ENCODE measurements at places on chromosomes 5 and 9. TPM values are rescaled to one million over a fixed set of nuclear protein-coding genes. Genes with fewer than 3 reads are reported as not detected.

- no peak for DNase-seq
- no peaks in the 10 kb centered on the region for H3K27me3 ChIP-seq
- no peaks in the 10 kb centered on the region for H3K36me3 ChIP-seq
- H3K4me3 ChIP-seq = no peak overlapping the region
Measured at GRCh38 chr5:93791518-93791972, 50.1 kb upstream of the POU5F2 start.

- H3K36me3 ChIP-seq = no peaks in the 10 kb centered on the region
- no peaks in the 10 kb centered on the region for H3K4me1 ChIP-seq
- H3K4me3 ChIP-seq = no peak overlapping the region
- H3K27me3 ChIP-seq = no peaks in the 10 kb centered on the region
Measured at GRCh38 chr5:75325242-75325641, 11.8 kb upstream of the HMGCR start.

Gene KCNMB1
- 0.25 TPM for total RNA-seq

Gene DAB2IP
- total RNA-seq = 74.0 TPM

Gene NR5A1
- not detected for total RNA-seq

- DNase-seq = no peak
- no peak overlapping the region for H3K27ac ChIP-seq
- H3K4me1 ChIP-seq = peaks cover 15% of the 10 kb centered on the region
- no peaks in the 10 kb centered on the region for H3K36me3 ChIP-seq
- no peak overlapping the region for H3K4me3 ChIP-seq
Measured at GRCh38 chr5:153632748-153633290, 142.3 kb downstream of the GRIA1 start.

Gene NR2F1-AS1
- total RNA-seq = not detected

Gene GPRIN1
- total RNA-seq = 0.48 TPM

GRCh38 chr5:40776658-40776977 is 20.9 kb upstream of the TTC33 start:
- no peaks in the 10 kb centered on the region for H3K27me3 ChIP-seq
- no peaks in the 10 kb centered on the region for H3K4me1 ChIP-seq
- H3K36me3 ChIP-seq = peaks cover 3% of the 10 kb centered on the region
- no peak for DNase-seq

DNA sequence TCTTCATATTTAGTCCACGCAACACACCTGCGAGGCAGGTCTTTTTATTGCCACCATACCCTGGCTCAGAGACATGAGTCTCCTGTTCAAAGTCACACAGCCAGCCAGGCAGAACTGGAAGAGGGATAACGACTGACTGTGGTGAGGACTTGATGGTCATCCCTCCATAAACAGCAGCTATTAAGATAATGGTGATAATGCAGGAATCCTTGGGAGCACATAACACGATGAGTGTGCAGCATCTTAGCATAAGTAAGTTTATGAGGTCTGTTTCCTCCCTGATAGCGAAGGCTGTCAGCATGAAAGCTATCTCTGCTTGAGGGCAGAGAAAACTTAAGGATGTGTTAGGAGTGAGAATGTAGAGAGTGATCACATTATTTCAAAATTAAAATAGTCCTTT is 30.9 kb downstream of the KCTD16 start:
- H3K4me1 ChIP-seq = no peaks in the 10 kb centered on the region
- no peak overlapping the region for H3K4me3 ChIP-seq
- H3K36me3 ChIP-seq = no peaks in the 10 kb centered on the region
- H3K27ac ChIP-seq = no peak overlapping the region

Gene PALM2AKAP2
- total RNA-seq = 40.1 TPM

DNA sequence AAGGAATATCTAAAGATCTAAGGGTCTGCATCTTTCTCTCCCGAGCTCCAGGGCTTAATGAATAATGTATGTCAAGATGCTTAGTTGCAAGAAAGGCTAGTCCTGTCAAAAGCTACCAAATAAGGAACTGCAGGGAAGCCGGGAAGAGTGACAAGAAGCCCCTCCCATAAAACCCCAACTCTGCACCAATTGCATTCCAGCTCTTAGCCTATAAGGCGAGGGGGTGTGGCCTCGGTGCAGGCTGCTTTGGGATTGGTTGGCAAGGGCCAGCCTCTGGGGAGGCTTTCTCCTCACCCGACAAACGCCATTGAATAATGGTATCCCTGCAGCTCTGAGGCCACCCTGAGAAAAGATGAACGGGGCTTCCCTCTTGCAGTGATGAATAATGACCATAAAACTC is 416.9 kb downstream of the RAB3C start:
- no peaks in the 10 kb centered on the region for H3K27me3 ChIP-seq
- no peaks in the 10 kb centered on the region for H3K36me3 ChIP-seq
- DNase-seq = no peak
- no peak overlapping the region for H3K4me3 ChIP-seq

Measured in heart left ventricle (tissue), 16 donors.